ENCODE measurements at places on chromosomes 3 and 15.

DNA sequence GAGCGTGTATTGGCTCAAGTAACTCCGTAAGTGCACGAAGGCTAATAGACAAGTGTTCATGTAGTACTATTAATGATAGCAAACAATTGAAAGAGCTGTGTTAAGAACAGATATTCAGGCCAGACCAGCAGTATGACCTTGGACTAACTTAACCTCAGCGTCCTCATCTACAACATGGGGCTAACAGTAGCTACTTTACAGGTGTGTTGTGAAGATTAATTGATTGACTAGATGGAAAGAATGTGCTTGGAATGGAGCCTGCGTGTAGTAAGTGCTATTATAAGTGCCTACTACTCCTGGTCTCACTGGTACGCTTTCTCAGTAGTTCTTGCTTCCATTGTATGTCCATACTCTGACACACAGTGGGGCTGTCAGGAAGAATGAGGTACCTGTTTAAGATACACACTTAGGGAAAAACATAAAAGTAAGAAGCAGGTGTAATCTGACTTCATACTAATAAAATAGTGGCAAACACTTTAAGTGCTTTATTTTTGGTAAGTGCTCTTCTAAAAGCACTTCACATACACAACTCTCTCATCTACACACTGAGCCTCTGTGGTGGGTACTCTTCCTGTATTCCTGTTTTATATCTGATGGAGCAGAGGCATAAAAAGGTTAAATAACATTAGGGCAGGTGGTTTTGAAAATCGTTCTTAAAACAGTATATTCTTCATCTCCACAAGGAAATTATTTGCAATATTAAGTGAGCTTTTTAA lies 24.3 kb upstream of the FBXL22 start:
- DNase-seq, result no peak

DNA sequence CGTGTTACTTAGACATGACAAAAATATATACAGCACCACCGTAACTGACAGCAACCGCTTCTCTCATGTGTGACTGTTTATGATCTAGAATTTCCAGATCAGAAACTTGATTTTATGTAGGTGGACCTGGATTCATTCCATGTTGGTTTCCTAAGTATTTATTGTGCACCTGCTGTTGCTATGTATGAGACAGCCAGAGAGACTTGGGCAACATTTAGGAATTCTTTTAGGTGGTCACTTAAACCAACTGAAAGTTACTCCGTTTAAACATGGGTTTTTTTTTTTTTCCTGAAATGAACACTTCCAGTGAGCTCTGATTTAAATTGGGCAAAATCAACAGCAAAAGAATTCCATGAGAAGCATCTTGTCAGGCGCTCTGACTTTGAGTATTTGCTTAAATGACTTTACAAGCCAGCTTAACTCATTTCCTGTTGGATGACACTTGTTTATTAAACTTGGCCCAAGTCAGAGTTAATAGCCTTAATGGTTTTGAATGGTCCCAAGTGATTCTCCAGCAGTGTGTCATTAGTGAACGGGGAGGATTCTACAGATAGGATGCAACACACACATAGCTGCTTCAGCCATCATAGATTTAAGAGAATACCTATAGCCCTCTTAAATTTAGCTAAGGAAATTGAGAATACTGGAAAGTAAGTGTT lies 31.8 kb downstream of the MITF start:
- no peak for DNase-seq

- no peak for DNase-seq
Observed at GRCh38 chr3:26637698-26638097, 15.1 kb downstream of the LRRC3B start.

DNA sequence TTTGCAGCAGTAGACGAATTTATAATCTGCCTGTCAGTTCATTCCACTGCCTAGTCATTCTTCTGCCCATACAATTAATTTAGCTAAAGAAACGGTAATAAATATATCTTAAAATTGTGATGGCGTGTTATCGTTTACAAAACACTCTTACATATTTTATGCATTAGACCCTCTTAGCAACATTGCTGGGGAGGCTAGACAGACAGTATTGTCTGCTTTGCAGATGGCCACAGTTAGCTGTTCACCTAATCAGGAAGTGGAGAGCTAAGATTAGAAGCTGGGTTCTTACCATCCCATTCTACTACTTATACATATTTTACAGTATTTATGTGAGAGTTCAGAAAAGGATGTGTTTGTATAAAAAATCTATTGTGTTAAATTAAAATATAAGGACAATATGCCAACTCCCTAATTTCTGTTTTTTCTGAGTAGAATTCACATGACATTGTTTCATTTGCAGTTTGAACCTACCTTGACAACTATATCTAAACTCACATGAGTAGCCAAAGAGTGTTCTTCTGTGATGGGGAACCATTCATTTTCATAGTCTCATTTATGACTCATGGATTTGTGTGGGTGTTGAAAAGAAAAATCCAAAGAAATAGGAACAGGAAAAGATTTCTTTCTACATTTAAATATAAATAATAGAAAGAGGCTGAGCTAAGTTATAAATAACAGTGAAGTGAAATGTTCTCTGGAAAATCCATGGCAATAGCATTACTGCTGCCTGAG lies 41.7 kb upstream of the C3orf80 start:
- DNase-seq, result no peak

DNA sequence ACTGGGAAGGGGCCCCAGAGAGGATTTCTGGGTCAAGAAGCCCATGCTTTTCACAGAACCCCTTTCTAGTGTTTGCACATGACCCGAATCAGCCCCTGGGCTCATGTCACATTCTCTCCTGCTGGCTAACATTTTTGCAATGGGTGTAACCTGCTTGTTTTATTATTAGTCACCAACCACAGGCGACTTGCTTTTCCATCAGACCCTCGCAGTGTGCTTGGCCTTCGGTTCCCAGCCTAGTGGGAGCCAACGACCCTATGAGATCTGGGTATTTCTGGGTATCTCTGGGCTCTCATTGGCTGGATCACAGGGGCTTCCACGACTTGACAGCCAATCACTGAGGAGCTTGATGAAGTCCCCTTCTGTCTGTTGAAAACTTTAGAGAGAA lies 11.0 kb upstream of the FBLN2 start:
- no peak for DNase-seq

DNA sequence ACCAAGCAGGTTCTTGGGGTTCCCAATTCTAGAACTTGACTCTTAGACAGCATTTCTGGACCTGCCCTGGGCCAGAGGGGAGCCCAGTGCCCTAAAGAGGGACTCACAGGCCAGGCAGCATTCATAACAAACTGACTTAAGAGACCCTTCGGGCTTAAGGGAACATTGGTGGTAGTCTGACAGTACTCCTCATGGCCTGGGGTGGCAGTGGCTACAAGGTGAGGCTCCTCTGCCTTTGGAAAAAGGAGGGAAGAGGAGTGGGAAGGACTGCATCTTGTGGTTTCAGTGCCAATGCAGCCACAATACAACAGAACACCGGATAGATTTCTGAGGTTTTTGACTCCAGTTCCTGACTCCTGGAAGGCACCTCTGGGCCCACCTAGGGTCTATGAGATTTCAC lies 172.2 kb upstream of the STRIT1 start:
- DNase-seq, result no peak

- DNase-seq, result no peak
Observed at GRCh38 chr3:106692624-106693023, 684.6 kb upstream of the CCDC54 start.

GRCh38 chr3:139654637-139655365 lies 23.0 kb downstream of the NMNAT3 start:
- no peak for DNase-seq

GRCh38 chr3:13296662-13297061 lies 123.5 kb downstream of the NUP210 start:
- no peak for DNase-seq

GRCh38 chr15:55407498-55408011 lies 604 bp downstream of the CCPG1 start:
- no peak for DNase-seq

DNA sequence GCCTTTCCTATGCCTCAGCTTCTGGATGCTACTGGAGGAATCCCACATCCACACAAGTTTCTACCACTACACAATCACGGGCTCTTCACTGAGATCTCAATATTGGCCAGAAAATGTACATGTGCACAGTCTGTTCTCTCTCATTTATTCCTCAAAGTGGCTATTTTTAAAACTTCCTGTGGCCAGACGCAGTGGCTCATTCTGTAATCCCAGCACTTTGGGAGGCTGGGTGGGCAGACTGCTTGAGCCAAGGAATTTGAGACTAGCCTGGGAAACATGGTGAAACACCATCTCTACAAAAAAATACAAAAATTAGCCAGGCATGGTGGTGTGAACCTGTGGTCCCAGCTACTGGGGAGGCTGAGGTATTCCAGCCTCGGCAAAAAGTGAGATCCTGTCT lies 91.4 kb upstream of the PRTG start:
- DNase-seq, result no peak

DNA sequence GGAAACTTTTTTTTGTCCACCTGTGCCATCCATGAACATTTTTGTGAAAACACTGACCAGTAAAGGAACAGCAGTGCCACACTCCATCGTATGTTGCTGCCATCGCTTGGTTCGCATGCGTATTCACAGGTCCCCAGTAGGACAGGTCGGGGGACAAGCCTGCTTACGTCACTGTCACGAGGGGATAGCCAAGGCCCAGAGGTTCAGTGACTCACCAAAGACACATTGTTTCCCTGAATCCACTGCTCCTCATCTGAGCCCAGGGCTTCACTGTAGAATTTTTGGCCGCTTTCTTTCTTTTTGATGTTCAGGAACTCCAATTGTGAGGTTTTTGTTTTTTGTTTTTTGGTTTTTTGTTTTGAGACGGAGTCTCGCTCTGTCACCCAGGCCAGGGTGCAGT lies 5.9 kb downstream of the ADPRH start:
- no peak for DNase-seq

- no peak for DNase-seq
Observed at GRCh38 chr15:46126581-46126980, 491.8 kb downstream of the SQOR start.

DNA sequence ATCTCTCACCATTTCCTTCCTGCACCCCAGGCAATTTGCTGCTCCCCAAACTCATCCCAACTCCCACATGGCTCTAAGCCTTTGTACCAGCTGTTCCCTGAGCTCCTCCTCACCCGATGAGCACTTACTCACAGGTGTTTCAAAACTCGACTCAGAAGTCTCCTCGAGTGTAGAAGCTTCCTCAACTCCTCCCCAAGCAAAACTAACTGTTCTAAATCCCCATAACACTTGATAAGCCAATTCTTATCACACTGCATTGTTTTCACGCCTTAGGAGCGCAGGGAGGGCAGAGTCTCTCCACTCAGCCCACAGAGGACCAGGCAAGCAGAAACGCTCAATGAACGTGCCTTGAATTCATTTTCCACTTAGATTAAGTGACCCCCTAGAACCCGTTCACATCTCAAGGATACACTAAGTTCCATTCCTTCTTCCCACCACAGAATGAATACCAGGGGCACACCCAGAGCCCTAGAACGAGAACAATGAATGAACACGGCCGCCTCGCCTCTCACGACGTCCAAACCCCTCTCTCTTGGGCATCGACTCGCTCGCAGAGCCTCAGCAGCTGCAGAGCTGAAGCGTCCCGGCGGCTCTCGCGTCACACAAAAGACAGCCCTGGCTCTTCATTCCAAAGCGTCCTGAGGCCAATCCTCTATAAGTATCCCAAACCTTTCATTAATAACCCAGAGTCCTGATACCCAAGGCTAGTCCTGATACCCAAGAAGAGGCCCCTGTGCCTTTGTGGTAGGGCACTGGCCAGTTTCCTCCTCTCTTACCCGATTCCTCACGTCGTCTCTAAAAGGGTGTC lies 1.1 kb downstream of the RAF1 start:
- DNase-seq, result peak; percentile 69

DNA sequence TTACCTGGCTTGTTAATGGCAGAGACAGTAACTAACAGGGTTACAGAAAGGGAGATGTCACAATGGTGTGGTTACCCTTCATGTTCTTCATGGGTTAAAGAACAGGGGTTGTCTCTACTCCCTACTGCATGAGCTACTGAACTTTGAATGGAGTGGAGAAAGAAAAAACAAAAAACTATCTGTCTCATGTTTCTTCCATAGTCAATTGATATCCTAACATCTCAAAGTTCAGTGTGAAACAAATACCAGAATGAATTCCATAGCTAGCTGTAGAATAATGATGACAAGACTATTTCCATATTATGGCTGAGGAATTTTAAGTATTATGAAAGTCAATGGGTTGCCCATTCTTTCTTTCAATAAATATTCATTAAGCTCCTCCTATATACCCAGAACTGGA lies 161.3 kb upstream of the LPP start:
- no peak for DNase-seq

DNA sequence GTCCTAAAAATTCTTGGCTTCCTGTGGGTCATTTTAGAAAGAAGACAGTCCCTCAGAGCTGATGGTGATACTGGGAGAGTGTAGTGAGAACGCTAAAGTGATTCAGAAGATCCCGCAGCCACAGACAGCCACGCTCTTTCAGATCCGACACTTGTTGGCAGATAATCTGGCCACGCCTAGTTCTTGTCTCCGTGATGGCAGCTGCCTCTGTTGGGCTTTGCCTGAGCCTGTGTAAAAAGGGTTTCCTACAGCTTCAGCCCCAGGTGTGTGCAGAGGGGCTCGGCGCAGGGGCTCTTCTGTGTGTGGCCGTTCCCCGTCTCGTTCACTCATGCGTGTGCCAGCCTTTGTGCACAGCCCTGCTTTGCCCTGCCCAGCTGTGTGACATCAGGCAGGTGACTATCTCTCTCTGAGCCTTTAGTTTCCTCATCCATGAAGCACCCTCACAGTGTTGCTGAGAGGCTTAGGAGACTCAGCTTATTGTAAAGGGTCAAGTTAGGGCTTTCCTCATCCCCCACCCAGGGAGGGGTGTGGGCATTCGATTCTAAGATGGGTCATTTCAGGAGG lies 6.3 kb downstream of the IRAK2 start:
- DNase-seq, result no peak

DNA sequence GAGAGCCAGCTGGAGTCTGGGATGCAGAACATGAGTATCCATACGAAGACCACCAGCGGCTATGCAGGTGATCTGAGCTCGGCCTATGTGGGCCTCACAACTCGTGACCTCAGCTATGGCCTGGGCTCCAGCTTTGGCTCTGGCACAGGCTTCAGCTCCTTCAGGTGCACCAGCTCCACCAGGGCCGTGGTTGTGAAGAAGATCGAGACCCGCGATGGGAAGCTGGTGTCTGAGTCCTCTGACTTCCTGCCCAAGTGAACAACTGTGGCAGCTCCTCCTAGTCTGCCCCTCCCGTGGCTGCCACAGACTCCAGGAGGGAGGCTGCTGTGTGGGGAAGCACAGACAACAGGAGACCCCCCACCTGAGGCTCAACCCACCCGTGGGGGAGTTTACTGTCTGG lies 3.6 kb upstream of the KPNA4 start:
- DNase-seq, result no peak
